ENCODE measurements at places on chromosomes 1 and 21.

DNA sequence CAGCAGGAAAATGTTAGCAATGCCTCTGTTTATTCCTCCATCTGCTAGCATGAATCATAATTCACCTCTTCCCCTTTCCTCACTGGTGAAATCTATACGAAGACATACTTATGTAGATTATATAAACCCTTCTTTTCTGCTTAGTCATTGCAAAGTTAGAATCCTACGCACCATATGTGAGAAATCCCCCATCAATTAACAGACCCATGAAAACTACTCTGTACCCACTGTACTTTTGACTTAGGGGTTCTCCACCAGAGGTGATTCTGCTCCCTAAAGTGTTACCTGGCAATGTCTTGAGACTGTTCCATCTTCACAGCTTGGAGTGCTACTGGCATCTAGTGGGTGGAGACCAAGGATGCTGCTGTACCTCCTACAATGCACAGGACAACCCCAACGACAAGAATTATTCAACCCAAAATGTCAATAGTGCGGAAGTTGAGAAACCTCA is 49.6 kb upstream of the KCTD3 start:
- DNase-seq = no peak

DNA sequence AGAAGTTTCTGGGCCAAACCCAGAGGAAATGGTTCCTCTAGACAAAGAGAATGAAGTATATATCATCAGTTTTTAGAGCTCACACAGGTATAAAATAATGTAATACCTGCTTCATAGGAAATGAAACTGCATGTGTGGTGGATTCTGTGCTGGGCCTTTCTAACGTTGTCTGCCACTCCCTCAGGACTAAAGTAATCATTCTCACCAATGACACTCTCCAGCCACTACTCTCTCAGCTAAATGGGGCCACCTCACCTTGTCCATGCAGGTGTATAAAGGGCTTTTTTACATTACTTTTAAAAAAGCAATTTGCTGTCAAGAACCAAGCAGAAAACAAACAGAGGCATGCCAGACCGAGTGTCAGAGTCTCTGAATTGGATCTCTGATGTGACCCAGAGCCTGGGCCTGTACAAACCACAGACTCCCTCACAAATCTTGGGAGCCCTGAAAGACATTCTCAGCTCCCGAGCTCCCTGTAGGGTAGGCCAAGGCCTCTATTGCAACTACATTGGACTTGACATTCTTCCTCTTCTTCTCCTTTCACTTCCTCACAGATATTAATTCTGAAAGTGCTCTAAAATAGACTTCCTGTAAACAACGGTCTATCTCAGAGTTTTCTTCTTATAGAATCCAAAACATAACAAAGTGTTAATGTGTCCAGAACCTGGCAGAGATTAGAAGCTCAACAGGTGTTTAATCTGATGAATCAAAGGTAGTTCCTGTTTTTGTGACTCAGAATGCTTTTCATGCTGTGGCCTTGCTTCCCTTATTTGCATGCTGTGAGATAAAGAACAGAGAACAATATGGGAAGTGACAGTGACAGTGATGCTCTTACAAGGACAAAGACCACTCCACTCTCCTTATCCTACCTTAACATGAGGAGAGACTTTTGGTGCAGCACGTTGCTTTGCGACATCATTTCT is 8.6 kb downstream of the AIM2 start:
- DNase-seq = no peak

- peak; percentile 27 for DNase-seq
Measured at GRCh38 chr1:46411601-46412341, 17.7 kb downstream of the FAAH start.

DNA sequence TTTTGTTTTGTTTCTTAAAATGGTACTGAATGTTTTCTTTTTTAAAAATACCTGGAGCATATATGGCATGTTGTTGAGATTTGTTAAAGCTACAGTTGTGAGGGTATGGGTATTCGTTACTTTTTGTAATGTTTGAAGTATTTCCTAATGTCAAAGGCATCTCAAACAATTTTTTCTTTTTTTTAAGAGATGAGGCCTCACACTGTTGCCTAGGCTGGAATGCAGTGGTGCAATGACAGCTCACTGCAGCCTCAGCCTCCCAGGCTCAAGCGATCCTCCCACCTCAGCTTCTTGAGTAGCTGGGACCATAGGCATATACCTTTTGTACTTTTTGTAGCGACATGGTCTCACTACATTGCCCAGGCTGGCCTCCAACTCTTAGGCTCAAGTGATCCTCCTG is 16.1 kb downstream of the CLCN6 start:
- no peak for DNase-seq

- no peak for DNase-seq
Measured at GRCh38 chr1:53526451-53527101, 67.4 kb downstream of the DMRTB1 start.

DNA sequence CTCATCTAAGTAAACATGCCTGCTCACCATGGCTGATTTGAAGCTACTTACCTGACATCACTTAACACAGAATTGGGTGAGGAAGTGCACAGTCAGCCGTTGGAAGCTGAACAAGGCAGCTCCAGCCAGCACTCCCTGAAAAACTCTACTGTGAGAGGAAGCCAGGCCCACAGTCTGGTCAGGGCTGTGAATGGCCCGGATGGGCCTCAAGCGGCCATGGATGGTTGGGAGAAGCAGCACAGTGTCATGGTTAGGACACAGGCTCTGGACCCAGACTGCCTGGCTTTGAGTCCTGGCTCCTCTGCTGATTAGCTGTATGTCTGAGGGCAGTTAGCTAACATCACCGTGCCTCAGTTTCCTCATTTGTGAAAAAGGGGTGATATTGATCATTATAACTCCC is 267.8 kb downstream of the GRIK3 start:
- DNase-seq = no peak

Data from stimulated activated CD8-positive, alpha-beta memory T cell treated with anti-CD3 and anti-CD28 coated beads, Interleukin-2, amount 100 ng/mL, for 48 hours (primary cell).